Stimulated activated naive CD4-positive, alpha-beta T cell (primary cell): ENCODE measurements at places on chromosomes 6 and 20.

GRCh38 chr20:44723391-44723790 is 8.2 kb downstream of the CCN5 start:
- DNase-seq = no peak

DNA sequence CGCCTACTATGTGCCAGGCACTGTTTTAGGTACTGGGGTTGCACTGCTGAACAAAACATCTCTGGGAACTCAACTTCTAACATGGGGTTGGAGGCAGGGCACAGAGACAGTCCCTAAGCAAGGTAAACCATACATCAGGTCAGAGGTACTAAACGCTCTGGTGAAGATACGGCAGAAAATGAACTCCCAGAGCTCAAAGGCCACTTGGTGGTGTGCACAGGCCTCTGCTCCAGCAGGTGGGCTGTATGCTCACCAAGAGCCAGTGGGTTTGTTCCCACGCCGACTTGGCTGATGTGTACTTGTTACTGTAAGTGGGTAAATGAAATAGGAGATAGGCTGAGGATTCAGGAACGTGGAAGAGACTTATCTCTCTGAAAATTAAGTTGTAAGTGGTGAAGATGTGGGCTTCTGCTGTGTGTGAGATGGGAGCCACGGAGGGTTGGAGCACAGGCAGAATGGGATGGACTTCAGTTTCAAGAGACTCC is 133.4 kb downstream of the PREX1 start:
- DNase-seq = no peak

DNA sequence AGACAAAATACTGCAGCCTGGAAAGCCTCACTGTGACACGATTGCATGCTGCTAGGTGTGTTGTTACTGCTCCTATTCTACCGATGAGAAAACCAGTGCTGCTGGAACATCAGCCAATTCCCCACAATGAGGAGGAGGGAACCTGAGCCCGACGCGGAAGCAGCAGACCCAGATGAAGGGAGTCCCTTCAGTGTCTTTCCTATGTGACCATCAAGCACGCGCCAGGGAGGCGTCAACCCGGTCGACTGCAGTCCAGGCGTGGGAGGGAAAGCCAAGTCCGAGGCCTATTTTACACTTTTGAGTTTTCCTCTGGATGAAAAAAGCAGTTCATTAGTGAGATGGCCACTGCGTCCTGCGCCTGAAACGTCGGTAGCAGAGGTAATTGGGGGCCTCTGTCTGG is 63.3 kb downstream of the STK35 start:
- no peak for DNase-seq

GRCh38 chr6:39018103-39018502 is 30.5 kb upstream of the GLP1R start:
- DNase-seq = no peak

DNA sequence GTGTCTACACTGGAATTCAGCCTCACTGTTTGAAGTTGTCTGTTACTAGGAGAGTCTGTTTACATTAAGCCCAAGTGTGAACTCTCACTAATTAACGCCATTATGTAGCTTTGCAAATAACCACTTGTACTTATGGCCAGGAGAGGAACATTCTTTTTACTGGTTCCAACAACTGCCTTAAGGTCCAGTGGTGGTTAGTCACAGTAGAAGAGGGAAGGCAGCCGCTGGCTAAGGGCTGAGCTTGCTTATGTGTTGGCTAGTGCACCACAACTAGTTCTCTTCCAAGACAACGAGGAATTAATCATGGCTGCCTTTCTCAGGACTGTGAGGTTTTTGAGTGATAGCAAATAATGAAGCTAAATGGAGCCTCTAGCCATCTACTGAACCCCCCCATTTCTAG is 14.9 kb upstream of the SLC22A23 start:
- no peak for DNase-seq

DNA sequence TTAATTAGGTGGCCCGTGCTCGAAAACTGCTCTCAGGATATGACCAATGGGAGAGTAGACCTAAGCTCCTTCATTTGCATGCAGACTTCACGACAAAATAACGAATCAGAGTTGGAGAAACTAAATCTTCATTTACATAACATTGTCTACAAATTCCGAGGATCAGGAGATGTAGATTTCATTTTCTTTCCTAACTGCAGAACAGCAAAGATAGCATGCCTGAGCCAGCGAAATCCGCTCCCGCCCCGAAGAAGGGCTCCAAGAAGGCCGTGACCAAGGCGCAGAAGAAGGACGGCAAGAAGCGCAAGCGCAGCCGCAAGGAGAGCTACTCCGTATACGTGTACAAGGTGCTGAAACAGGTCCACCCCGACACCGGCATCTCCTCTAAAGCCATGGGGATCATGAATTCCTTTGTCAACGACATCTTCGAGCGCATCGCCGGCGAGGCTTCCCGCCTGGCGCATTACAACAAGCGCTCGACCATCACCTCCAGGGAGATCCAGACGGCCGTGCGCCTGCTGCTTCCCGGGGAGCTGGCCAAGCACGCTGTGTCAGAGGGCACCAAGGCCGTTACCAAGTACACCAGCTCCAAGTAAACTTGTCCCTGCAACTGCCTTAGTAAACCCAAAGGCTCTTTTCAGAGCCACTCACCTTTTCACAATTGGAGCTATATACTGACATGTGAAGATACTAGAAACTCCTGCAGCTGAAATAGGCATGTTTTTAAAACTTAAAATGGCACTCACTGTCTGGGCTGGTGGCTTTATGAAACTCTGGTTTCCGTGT is 96.5 kb downstream of the HFE start:
- DNase-seq = peak; percentile 57

DNA sequence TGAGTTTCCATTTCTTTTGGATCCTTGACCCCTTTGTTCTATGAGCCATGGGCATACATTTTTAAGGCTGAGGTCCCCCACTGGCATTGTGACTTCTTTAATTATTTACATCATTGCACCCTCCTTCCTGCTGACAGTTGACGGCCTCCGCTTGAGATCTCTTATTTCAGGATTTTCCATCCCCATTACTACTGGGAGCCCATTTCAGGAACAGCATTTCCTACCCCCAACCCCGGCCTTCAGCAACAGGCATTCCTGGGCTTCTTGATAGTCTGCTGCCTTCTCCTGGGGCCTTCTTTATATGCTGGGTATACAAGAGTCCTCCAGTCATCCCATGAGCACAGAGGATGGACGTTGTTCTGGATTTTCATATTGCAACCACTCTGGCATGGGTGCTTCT is 3.8 kb downstream of the ULBP1 start:
- no peak for DNase-seq

DNA sequence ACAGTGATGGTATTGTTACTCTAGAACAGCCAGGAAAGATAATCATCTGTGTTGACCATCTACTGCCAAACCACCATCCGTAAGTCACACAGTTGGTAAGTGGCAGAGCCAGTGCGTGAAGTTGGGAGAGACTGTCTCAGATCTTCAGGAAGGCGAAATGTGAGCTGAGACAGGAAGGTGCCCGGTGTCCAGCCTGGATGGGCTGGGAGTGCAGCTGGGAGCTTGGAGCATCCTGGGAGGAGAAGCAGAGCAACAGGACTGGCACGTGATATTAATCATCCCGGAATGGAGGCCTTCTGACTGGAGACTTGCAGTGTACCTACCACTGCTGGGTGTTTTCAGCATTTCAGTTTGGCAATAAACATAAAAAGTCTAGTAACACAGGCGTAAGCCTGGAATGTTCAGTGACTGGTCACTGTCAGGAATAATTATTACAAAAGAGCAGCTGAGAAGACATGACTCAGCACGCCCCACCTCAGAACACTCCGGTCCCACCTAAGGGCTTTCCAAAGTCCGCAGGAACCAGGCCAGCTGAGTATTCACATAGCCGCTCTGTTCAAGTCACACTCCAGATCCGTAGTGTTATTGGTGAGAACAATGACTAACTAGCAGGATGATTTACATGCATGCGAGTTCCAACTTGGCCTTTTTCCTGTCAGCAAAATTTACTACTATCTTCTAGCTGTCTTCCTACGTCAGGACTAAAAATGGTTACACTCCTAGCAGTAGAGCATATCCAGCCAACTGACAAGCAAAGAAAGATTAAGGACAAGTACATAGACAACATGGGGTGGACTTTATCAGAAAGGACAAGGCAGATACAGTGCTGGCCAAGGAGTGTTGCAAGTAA is 45.1 kb upstream of the PNRC1 start:
- no peak for DNase-seq

DNA sequence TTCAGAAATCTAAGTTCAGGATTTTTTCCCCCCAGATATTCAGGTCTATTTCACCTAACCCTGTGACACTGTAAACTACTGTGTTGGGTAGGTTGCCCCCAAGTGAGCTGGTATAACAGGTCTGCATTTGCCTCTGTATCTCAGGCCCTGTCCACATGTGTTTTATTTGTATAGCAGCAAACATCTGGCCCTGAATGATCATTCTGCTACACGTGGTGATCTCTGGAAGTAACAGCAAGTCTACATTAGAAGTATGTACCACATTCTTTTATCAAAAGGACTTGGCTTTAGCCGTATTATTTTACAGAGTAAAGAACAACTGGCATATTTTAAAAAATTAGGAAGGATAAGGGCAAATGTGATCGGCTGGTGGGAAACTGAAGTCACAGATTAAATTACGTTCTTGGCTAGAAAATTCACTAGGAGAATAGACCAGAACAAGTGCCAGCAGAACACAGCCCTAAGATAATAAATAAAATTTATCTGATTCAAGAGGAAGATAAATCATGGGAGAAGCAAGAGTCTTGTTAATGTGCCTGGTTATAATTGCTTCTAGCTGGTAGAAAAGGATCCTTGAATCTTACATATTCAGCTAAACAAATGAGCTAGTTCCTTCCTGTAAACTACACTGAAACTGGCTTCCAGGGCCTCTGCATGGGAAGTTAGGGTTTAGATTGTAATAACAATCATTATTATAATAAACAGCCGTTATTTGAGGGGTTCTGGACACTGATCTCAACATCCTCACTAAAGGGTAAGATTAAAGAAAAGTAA is 192.1 kb downstream of the SAMD5 start:
- DNase-seq = no peak

DNA sequence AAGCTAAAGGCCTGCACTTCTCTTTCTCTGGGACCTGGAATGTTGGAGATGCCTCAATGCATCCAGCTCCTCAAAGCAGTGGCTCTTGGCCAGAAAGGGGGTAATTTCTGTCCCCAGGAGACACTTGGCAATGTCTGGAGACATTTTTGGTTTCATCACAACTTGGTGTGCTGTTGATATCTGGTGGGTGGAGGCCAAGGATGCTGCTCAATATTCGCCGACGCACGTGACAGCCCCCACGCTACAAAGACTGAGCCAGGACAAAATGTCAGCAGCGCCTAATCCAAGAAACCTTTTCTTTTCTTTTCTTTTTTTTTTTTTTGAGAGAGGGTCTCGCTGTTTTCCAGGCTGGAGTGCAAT is 79.8 kb downstream of the SULF2 start:
- no peak for DNase-seq

DNA sequence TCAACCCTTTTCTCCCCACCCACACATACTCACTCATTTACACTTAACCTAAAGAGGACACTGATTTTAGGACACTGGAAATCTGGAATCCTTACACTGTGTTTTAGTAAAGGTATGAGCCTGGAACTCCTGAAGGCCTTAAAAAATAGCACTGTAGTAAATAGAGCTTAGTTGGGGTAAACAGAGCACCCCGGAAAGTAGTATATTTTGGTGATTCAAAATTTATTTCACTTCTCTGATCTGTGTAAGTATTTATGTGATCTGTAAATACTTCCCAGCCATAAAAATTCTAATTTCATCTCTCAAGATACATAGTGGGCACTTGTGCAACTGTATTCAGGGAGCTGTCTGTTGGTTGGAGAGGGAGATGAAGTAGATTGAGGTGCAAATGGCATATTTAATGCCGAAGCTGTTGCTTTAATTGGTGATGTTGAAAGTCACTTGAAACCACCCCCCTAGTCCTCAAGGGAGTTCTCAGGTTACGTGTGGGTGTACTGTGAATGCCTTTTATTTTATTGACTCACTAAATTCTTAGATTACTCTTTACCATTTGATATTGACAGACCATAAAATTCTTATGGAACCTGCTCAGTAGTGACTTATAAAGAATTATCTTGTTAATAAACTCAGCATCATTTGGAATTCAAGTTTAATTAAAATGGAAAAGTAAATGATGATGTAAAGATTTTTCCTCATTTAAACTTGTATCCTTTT is 154.9 kb downstream of the SOX4 start:
- no peak for DNase-seq

DNA sequence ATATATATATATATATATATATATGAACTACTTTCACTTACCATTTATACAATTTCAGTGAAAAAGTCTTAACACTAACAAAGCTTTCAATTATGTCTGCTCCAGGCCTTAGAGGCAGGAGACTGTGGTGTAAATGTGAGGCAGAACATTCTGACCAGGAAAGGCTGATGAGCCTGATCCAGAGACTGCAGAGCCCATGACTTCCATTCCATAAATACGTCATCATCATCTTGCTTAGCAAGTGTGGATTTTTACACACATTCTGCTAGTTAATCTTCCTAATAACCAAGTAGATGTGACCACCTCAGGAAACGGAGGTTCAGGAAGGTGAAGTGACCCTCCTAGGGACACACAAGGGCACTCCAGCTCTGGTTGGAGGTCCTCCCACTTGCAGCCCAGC is 14.9 kb downstream of the TRERF1 start:
- no peak for DNase-seq

DNA sequence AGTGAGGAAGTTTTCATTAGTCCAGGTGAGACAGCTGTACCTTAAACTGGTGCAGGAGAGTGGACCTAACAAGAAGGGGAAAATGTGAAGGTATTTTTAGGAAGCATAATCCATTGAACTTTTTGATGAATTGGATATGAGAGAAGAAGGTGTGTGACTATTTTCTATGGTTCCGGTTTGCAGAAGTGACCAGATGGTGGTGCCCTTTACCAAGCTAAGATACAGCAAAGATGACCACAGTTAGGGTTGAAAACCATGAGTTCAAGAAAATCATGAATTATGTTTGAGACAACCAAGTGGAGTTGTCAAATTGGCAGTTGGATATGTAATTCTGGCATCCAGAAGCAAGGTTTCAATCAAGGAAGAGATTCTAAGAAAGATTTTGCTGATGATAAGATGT is 61.9 kb upstream of the NRSN1 start:
- DNase-seq = no peak

DNA sequence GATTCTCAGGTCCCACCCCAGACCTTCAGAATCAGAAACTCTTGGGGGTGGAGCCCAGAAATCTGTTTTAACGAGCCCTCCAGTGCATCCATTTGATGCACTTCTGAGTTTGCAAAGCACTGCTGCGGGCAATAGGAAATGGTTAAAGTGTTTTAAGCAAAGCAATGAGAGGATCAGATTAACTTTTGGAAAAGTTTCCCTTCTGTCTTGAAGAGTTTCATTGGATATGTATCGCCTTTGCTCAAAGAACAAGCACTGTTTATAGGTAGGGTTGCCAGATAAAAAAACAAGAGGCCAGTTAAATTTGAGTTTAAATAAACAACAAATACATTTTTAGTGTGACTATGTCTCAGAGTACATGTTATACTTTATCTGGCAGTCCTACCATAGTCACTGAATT is 226.0 kb downstream of the BMP7 start:
- no peak for DNase-seq

DNA sequence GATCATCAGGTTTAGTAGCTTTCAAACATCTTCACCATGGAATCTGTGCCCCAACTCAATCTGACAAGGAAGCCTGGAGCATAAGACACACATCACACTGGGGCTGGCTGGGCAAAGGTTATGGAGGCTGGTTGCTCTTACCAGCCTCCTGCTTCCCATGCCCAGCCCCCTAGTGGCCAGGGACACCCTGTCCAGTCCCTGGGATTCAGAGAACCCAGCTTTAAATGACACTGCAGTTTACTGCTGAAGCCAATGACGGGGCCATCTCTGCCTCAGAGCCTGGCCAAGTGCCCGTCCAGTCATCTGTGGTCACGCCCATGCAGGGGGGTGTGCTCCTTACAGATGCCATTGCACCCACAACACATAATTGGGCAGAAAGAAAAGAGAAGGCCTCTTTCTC is 272.9 kb downstream of the SMOC2 start:
- DNase-seq = no peak
